ENCODE measurements at places on chromosomes 3 and 15. TPM values are rescaled to one million over a fixed set of nuclear protein-coding genes. Genes with fewer than 3 reads are reported as not detected.

Gene TNNC1
- 2.2 TPM for total RNA-seq

Gene SOX14
- total RNA-seq = not detected

Gene OR5K2
- total RNA-seq = not detected

Gene RBP2
- total RNA-seq = not detected

Gene ALDH1A3
- total RNA-seq = 19.6 TPM

Gene TTC21A
- total RNA-seq = 14.1 TPM

Gene GPR149
- not detected for total RNA-seq

Gene ILDR1
- 17.7 TPM for total RNA-seq

Gene ETV5
- total RNA-seq = 34.6 TPM

Gene GRK7
- total RNA-seq = not detected

Gene NR2F2
- 191 TPM for total RNA-seq

Gene PPCDC
- total RNA-seq = 16.3 TPM

Gene AADACL2
- not detected for total RNA-seq

Gene CLDN18
- not detected for total RNA-seq

Gene SPINK8
- total RNA-seq = not detected

Gene CPLX3
- total RNA-seq = not detected

Gene LXN
- 20.6 TPM for total RNA-seq

Gene ROBO1
- 22.1 TPM for total RNA-seq

Gene FAM174B
- total RNA-seq = 13.8 TPM

Gene GOLGA6D
- total RNA-seq = not detected

Gene LINGO1
- total RNA-seq = 3.9 TPM

Gene C3orf85
- total RNA-seq = not detected

Gene RAB43
- total RNA-seq = 27.6 TPM

Gene FMN1
- 44.8 TPM for total RNA-seq

Gene ACSBG1
- total RNA-seq = 0.13 TPM

Gene CPNE9
- total RNA-seq = 0.16 TPM

Measured in kidney (tissue), 22 donors.